ENCODE measurements at places on chromosomes 6 and 20.

DNA sequence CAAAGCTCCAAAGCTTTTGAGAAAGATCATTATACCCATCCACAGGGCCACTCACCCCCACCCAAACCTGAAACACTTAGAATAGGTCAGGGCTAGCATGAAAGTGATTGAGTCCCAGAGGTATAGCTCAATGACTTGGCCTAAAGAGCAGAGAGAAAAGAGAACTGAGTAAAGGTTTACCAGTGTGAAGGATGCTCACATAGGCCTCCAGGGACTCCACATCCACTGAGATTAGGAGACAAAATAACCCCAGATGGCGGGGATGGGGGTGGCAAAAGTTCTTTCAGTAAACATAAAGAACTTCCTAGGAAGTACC is 12.2 kb downstream of the SAYSD1 start:
- DNase-seq: no peak

- peak; percentile 95 for DNase-seq
These were observed 89.1 kb upstream of the CLDN20 start for GRCh38 chr6:155174576-155175211.

DNA sequence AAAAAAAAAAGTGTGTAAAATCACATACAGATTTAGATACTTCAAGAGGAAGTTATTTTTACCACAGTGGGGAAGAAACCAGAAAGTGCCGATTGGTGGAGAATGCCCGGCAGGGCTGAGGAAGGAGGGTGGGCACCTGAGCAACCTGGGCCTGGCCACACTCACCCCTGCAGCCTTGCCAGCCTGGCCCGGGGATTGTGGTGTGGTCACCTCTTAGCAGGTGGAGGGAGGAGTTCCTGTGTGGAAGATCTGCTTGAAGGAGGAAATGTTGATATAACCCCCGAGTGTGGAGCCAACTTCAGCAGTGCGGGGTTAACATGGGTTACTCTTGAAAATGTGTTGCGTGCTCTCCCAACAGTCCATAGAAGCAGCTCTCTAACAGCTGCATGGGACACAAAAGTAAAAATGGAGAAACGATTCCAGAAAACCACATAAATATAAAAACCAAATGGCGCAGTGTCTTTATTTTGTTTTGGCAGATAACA is 14.7 kb downstream of the UST start:
- no peak for DNase-seq

DNA sequence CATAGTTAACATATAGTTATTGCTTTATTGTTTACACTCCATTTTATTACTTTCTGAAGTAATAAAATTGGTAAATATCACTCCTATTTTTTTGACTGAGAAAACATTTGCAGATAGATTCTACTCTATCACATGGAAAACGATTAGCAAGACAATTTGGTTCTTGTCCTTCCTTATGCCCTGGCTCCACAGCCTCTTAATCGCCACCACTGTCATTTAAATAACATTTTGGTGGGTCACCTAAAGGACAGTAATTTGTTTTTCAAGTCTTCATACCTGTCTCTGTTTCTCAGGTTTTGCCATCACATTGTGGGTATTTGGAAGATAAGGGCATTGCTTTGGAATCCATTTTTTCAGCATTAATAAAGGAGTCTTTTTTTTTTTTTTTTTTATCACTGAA is 521.5 kb upstream of the IRAK1BP1 start:
- DNase-seq: no peak

DNA sequence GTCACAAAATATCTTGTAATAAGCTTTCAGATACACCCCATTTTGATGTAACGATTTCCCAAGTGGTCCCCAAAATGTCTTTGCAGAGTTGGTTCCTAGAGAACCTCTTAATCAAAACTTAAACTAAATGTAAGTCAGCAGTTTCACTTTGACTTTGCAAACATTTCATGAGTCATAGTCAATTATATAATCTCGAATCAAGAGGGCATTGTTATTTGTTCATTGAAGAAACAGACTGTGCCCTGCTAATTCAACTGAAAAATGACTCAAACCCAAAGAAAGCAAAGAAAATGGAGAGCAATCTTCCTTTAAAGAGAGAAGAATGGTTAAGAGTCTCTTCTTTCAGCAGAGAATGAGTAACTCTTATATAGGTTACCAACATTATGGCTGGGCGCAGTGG is 58.3 kb downstream of the IPCEF1 start:
- DNase-seq: no peak

GRCh38 chr6:34696189-34696738 is 303 bp downstream of the ILRUN start:
- DNase-seq: no peak

GRCh38 chr6:76506808-76507207 is 434.3 kb upstream of the IMPG1 start:
- no peak for DNase-seq

DNA sequence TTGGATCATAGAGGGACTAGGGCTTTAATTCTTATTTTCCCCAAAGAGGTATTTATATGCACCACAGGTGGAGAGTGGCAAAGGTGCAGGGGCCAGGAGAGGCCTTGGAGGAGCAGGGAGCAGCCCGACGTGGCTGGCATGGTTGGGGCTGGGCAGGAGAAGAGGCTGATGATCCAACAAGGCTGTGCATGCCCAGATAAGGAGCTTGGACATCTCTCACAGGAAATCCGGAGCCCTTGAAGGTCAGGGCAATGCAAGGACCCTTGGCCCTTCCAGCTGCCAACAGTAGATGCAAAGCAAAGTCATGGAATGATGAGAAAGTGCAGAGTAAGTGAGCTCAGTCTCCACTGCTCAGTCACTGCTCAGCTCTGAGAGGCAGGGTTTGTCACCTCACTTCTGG is 39.9 kb upstream of the SIRT5 start:
- DNase-seq: no peak

- no peak for DNase-seq
These were observed 96.8 kb downstream of the PDE10A start for GRCh38 chr6:165566088-165566828.

DNA sequence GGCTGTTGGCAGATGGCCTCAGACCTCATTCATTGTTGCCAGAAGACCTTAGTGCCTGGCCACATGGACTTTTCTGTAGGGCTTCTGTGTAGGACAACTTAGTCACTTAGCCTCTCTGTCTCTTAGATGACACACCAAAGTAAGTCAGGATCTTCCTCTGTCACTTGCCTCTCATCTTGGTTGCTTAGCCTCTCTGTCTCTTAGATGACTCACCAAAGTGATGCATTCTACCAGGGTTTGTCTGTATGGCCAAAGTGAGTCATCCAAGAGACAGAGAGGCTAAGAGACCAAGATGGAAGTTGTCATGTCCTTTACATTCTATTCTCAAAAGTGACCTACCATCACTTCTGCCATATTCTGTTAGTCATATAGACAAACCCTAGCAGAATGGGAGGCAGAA is 255.9 kb upstream of the DEFB112 start:
- no peak for DNase-seq

DNA sequence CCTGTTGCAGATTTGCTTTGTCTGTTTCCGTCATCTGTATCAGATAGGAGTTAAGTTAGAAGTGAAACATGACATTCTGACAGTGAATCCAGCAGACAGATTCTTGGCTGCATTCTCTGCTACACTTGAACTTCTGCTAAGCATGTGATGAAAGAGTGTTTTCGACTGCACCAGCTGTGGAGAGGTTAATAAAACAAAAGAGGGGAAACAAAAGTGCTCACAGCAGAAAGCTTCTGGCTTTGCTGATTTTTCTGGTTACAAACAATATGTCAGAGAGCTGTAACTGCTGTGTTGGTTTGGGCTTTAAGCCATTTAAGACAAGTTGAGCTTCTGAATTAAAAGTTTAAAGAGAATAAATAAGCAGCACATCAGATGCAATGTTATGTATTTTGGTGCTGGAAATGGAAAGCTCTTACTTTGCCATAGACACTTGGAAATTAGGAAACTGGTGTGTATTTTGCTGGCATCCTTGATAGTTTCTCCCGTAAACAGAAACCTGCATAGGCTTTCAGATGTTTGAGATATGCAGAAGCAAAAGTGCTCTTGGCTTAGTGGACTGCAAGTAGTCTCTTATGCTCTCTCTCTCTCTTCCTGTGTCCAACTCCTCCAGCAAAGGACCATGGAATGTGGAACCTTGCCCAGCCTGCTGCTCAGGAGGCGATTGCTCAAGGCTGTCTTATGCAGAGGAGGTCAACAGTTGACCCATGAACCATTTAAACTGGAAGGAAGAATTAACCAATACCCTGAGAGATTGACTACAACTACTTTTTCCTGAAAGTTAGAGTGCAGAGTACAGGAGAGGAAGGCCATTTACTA is 104.9 kb downstream of the RPS12 start:
- peak; percentile 26 for DNase-seq

GRCh38 chr6:60867548-60867947 is 1418.5 kb downstream of the KHDRBS2 start:
- no peak for DNase-seq

DNA sequence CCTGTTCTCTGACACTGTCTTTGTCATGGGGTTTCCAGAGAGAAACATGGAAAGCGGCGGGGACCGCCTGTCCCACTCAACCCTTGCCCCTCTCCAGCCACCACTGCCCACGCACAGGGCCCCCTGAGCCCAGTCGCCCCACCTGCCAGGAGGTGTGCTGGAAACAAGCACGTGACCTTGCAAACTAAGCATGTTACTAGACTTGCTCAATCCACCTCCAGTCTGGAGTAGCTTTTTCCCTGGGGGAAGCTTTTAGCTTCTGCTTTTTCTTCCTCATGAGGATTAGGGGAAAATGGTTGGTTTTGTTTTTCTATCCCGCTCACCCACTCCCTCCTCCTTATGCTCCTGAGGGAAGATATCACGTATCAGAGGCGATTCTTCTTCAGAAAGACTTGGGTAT is 105.7 kb downstream of the PLEKHG1 start:
- no peak for DNase-seq

- no peak for DNase-seq
These were observed 105.4 kb upstream of the ESR1 start for GRCh38 chr6:151701911-151702562.

- DNase-seq: no peak
These were observed 144.2 kb upstream of the CEP162 start for GRCh38 chr6:84371681-84372080.

DNA sequence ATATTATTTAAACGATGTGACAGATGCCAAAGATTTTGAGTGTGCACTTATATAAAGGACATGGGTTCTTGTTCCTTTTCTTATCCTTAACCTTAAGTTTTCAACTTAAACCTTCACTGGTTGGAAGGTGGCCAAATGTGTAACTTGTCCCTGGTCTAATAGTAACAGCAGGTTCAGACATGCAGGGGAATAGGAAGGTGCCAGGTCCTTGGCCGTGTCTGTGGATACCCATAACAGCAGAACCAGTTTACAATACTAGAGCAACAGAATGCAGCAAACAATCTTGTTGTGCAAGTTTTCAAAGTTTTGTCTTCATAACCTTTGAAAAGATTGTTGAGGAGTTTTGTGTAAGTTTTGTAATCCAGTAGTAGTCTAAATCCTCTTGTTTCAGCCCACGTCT is 4.4 kb downstream of the MYB start:
- no peak for DNase-seq

DNA sequence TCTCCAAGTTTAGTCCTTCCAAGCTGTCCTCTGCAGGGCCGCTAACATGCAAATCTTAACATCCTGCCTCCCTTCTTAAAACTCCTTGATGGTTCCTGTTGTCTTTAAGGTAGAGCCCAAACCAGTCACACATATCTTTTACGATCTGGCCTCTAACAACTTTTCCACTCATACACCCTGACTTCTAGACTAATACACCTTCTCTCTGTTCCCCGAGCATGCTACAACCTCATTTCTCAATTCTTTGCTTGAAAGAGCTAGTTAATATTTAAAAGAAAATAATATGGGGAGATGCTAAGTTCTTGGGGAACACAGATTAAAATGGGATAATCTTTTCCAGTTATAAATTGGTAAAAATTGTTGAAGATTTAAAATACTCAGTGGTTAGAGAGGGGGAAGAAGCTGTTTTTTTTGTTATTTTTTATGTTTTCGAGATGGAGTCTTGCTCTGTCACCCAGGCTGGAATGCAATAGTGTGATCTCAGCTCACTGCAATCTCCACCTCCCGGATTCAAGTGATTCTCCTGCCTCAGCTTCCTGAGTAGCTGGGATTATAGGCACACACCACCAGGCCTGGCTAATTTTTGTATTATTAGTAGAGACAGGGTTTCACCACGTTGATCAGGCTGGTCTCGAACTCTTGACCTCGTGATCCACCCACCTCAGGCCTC is 250.7 kb downstream of the MAFB start:
- no peak for DNase-seq

DNA sequence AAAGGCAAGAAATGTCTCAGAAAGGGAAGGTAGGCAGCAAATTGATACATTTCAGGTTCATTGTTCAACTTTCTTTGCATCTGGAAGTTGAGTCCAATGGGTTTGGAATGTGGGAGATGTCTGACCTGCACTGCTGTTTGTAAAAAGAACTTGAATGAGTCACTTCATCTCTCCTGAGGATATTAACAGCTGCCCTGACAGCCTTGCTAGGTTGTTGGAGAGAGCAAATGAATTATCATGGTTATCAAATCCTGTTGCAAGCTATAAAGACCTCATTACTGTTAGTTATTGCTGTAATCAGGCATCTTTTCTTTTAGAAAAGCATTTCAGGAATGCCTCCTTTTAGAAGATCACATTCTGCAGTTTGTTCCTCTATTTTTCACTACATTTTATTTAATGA is 23.0 kb upstream of the FLRT3 start:
- DNase-seq: no peak

DNA sequence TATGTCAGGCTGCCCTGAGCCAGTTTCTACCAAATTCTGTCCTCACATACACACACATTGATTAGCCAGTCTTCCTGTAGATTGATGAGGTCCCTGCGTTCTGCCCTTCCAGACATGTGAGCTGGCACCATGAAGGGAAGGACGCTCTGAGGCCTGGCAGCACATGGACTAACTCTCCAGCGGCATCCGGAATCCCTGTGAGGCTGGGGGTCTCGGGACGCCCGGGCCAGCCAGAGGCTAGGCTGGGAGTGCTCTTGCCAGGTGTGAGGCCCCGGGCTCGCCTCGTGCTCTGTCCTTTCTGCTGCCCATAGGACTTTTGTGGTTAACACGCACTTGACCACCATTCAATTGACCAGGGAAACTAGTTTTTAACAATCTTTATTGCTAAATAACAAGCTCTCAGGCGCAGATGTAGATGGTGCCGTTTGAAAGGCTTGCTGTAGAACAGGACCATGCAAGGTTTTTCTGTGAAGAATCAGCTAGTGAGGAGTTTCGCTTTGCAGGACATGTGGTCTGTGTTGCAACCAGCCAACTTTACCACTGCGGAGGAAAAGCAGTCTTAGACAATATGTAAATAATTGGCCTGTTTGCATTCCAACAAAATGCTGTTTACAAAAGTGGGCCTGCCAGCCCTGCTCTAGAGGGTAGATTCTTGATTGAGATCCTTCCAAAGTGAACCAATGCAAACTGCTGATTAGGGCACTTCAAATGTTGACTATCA is 29.3 kb downstream of the FOXF2 start:
- DNase-seq: no peak

Data from brain (organoid and tissue), 16 donors.